ENCODE measurements at places on chromosomes 11 and 22.

DNA sequence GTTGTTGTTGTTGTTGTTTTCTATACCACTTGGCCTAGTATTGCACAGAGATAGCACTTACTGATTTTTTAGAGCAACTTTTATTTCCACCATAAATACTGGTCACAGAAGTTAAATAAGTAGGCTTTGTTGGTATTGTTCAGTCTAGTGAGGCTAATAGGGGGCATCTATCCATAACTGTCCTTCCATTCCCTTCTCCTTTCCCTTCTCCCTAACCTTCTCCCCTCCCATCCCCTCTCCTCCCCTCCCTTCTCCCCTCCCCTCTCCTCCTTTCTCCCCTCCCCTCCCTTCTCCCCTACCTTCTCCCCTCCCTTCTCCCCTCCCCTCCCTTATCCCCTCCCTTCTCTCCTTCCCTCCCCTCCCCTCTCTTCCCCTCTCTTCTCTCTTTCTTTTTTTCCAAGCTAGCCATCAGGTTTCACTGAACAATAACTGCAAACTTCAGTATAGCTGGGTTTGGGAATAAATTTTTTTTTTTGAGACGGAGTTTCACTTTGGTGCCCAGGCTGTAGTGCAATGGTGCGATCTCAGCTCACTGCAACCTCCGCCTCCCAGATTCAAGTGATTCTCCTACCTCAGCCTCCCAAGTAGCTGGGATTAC, 56.5 kb downstream of the STIM1 start:
- H3K27me3 ChIP-seq, result no peaks in the 10 kb centered on the region
- no peak overlapping the region for H3K4me3 ChIP-seq
- DNase-seq, result no peak
- no peaks in the 10 kb centered on the region for H3K36me3 ChIP-seq

DNA sequence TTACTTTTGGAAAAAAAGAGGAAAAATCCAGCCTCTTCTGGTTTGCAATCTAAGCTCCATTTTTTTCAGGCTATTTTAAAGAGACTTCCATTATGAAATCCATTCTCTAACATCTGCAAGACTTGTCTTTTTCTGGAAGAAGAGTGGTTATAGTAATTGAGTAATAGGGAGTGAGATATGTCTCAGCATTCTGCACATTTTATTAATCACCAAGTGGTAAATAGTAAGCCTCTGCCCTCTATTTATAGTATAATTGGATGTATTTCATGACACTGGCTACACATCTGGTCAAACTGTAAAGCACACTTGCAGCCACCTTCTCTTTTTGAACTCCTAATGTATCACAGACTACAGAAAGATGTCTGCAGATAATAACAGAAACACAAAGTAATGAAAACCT, 391.1 kb downstream of the ETS1 start:
- no peaks in the 10 kb centered on the region for H3K36me3 ChIP-seq
- no peak for DNase-seq
- no peaks in the 10 kb centered on the region for H3K4me1 ChIP-seq

DNA sequence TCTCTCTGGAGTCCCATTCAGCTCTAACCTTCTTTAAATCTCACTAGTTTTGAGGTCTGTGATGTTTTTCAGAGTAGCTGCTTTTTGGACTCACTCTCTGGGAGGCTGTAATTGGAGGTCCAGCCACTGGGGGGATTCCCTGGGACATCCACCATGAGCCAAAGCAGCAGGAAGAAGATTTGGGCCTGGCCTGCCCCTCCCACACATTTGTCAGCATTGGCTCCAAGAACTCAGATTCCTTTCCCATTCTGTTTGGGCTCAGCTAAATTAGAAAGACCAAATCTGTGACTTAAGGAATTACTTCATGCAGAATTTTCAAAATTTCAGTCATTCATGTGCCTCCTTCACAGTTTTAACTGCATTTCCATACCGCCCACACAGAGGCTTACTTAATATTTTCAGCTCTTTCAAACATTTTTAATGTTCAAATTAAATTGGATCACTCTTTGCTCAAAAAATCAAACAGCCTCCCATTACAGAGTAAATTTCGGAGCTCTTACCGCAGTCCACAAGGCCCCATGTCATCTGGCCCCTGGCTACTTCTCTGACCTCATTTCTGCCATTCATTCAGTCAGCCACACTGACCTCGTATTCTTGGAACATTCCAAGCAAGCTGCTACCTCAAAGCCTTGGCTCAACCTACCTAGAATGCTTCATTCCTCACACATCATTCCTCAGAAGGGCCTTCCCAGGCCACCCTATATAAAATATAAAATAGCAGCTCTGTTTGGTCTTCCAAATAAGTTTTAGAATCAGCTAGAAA, 54.5 kb upstream of the RRAS2 start:
- no peak overlapping the region for H3K4me3 ChIP-seq
- DNase-seq, result peak; percentile 86
- no peaks in the 10 kb centered on the region for H3K27me3 ChIP-seq
- no peaks in the 10 kb centered on the region for H3K36me3 ChIP-seq
- peak overlapping the region; percentile 14 for H3K27ac ChIP-seq

DNA sequence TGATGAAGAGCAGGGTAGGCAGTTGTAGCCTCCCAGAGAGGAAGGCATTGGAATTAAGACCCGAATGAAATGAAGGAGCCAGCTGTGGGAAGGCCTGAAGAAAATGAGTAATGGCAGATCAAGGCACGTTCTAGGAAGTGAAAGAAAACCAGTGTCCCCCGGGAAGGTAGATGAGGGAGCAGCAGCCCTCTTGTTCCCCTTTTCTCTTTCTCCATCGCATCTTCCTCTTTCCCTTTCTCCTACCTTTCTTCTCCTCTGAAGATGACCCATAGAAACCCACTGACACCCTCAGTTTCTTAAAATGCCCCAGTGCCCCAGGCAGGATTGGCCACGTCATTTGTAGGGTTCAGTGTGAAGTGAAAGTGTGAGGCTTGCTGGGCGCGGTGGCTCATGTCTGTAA, 172.6 kb upstream of the SEZ6L start:
- no peak overlapping the region for H3K4me3 ChIP-seq
- no peaks in the 10 kb centered on the region for H3K36me3 ChIP-seq

DNA sequence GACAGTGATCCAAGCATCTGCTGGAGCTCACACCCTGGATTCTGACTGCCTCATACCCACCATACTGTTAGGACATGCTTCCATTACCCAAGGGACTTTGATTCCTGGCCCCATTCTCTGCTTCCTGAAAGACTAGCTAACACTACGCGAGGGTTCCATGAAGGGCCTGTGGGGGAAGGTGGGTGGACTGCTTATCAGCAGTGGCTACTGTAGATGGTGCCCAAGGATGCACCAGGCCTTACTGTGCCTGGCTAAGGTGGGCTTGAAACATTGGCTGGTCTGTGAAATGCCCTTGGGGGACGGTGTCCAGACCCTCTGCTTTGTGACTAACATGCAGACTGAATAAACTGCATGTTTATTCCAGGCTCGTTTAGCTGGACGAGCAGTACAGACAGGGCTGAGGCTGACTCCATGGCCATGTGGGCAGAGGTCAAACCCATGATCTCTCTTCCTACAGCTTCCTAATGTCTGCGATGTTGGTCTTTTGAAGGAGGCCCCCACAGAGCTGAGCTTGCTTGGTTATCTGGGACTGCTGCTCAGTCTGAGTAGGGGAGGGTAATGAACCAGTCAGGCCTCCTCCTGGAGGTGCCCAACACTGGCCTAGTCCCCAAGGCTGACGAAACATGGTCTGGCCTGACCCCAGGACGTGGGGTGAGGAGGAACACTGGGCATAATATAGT, 48.3 kb upstream of the PHOX2A start:
- DNase-seq, result no peak
- H3K27ac ChIP-seq, result no peak overlapping the region
- H3K4me3 ChIP-seq, result no peak overlapping the region
- H3K36me3 ChIP-seq, result no peaks in the 10 kb centered on the region
- H3K27me3 ChIP-seq, result no peaks in the 10 kb centered on the region

DNA sequence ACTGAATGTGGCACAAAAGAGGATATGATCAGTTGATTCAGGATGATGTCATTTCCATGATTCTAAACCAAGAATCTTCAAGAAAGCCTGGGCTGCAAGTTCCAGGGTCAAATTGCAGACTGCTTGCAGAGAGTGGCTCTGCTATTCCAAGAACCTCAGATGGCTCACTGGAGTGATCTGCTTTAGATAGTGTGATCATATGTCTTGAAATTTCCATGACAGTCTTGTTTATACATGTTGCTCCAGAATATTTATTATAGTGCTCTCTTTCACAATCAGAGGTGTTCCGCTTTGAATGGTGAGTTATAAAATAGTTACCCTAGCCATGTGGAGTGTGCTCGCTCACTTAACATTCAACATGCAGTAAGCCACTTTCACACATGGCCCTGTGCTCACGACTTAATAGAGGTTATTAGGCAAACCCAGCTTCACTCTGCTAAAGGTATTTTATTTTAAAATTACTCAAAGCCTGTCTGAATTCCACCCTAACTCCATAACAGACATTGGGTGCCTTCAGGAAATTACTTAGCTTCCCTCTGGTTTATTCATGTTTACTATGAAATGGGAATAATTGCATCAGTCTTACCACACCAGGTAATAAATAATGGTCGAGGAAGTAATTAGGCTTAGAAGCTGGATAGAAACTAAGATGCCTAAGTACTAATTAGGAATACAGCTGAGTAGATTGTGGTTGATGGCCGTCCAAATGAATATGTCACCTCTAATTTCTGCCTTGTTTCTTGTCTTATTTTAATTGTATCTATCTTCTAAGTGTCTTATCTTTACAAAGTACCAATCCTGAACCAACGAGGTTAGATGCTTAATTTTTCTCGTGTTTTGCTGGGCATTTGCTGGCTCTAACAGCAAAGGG, 187.9 kb downstream of the ETS1 start:
- H3K27me3 ChIP-seq, result no peaks in the 10 kb centered on the region
- DNase-seq, result no peak
- H3K4me1 ChIP-seq, result no peaks in the 10 kb centered on the region

DNA sequence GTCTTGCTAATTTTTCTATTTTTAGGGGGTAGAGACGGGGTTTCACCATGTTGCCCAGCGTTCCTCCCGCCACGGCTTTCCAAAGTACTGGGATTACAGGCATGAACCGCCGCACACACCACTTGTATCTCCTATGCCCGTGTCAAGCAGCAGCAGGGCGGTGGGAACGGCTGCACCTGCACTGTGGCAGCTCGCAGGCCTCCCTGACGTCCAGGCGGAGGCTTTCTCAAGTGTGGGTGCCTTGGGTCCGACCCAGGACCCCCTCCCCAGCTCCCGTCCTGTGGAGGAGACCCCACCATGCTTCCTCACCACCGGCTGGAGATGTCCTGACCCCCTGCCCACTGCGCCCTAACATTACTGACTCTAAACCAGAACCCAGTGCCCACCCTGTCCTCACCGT, 25.7 kb downstream of the TSPAN4 start:
- H3K27ac ChIP-seq, result no peak overlapping the region
- no peak for DNase-seq
- peaks cover under 1% of the 10 kb centered on the region for H3K4me1 ChIP-seq

DNA sequence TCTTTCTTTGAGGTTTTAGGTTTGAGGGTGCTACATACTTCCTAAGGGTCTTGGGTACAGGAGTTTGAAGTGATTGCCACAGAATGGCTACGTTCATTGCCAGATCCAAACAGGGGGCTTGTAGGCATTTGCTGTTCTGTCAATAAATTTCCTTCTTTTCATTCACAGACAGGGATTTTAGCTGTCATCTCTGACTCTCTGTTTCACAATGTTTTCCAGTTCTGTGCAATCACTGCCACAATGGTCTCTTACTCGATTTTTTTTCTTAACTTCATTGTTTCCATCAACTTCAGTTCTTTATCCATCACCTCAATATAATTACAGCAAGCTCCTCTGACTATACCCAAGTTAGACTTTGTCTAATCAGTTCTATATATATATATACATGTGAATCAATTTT, 6.2 kb upstream of the HBD start:
- DNase-seq, result no peak
- H3K36me3 ChIP-seq, result no peaks in the 10 kb centered on the region
- no peak overlapping the region for H3K27ac ChIP-seq
- H3K27me3 ChIP-seq, result no peaks in the 10 kb centered on the region
- H3K4me1 ChIP-seq, result no peaks in the 10 kb centered on the region

DNA sequence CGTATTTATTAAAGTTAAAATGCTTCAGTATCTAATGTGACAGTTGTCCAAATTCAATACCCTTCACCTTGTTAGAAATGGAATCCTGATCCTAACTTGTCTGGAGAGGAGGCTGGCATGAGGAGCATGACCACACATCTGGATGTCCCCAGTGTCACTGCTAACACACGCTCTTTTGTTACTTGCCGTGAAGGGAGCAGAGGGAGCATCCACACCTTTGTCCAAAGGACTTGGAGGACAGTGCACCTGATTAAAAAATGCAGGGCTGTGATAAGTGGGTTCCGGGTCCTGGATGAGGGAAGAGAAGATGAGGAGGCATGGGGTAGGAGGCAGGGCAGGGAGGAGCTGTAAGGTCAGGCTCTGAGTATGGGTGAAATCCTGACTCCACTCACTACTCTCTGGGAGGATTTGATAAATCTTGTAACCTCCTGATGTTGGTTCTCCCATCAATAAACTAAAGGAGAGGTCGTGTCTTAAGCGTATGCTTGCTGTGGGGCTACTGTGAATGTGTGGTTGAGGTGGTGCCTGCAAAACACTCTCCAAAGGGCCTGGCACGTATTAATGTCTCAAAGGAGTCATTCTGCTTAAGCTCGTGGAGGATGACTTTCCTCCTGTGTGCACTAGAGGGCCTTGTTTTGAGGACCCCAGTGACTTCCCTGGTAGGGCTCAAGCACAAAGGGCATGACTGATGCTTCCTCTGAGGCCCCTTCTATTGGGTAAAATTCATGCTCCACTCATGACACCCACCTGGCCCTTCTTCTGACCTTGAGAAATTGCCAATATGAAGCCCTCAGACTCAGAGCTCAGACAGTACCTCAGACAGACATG, 16.8 kb upstream of the IGLL5 start:
- H3K36me3 ChIP-seq, result no peaks in the 10 kb centered on the region
- no peak overlapping the region for H3K27ac ChIP-seq
- H3K4me3 ChIP-seq, result no peak overlapping the region

DNA sequence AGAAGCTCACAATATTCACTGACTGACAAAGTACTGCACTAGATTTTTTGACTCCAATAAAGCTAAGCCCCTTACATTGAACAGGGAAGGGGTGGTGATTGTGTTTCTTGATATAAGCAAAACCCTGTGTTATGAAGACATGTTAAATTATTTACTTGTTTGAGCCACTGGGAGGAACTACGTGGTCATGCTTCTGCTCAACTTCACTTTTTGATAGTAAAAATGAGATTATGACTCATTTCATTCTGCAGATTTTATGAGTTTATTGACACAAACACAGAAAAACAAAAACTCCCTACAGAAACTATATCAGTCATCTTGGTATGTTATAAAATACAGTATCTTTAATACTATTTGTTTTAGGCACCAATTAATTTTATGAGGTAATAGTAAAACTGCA, 124.7 kb downstream of the CADM1 start:
- no peak overlapping the region for H3K27ac ChIP-seq
- DNase-seq, result no peak
- peaks cover 34% of the 10 kb centered on the region for H3K27me3 ChIP-seq
- H3K4me1 ChIP-seq, result peaks cover 16% of the 10 kb centered on the region
- H3K4me3 ChIP-seq, result no peak overlapping the region

DNA sequence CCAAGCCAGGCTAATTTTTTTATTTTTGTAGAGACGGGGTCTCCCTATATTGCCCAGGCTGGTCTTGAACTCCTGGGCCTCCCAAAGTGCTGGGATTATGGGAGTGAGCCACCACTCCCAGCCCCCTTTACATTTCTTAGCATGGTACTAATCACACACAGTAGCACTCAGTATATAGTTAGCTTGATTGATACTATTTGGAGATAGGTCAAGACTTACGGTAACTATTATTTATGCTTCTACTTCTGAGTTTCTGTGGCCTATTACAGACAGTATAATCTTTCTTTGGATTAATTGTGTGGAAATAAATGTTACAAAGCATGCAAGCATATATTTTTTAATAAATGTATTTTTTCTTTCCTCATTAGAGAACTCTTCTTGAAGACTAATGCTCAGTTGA, 192.2 kb downstream of the UVRAG start:
- H3K27me3 ChIP-seq, result no peaks in the 10 kb centered on the region
- H3K27ac ChIP-seq, result no peak overlapping the region
- no peaks in the 10 kb centered on the region for H3K4me1 ChIP-seq
- no peak overlapping the region for H3K4me3 ChIP-seq
- no peak for DNase-seq
